Bronchial epithelial cell (primary cell): ENCODE measurements at places on chromosomes 4 and X. TPM values are rescaled to one million over a fixed set of nuclear protein-coding genes. Genes with fewer than 3 reads are reported as not detected.

Gene TMEM33
- 63.5 and 106 TPM in 2 replicates for total RNA-seq

DNA sequence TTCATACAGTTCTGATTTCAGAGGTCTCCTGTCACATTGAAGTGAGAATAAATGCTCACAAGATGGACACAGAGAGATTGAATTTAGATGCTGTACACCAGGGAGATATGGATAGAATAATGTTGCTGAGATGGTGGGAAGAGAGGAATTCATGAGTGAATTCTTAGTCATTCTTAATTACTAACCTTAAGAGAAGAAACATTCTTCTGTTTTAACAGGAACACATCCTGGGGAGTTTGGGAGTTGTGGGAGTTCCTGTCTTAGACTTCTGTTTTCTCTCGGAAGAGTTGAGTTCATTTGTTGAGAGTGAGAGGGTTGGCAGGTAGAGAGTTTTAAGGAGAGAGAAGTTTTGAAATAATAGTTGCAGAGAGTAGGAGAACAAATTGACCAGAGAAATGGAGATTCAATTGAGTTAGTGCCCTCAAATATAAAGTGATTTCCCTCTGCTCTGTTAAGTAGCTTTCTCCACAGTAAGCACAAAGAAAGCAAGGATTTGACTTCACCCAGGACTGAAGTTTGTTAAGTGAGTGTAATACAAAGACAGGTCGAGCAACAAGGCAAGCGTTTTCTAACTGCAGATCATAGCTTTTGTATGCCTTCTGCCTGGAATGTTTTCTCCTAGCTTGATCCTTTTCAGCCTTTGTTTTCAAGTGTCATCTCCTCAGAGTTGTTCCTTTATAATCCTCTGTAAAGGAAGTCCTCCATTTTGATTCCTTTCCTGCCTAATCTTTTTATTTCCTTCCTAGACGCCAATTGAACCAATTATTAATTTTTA is 205.9 kb downstream of the RAPGEF2 start:
- peak; percentile 60 for DNase-seq

- no peak for DNase-seq
Measured at GRCh38 chr4:167230744-167231143, 3.5 kb downstream of the SPOCK3 start.

DNA sequence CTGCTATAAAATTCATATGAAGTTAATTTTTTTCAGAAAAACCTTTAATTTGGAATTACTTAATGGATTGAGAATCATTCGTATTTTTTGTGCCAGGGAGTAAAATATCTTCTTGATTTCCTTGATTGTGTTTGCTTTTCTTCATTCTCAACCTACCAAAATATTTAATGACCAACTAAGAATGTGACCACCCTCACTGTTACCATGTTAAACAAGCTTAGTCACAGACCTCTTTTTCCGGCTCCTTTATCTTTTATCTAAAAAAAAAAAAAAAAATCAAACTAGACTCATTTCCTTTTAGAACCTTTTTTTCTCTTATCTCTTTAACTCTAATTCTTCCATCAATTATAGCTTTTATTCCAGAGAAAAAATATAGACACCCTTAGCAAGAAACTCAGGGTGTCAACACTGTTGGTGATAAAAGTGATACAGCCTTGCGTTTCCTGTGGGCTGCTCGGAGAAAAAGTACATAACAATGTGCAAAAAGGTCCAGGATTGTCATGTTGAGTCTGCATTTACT is 20.6 kb upstream of the HPGDS start:
- no peak for DNase-seq

DNA sequence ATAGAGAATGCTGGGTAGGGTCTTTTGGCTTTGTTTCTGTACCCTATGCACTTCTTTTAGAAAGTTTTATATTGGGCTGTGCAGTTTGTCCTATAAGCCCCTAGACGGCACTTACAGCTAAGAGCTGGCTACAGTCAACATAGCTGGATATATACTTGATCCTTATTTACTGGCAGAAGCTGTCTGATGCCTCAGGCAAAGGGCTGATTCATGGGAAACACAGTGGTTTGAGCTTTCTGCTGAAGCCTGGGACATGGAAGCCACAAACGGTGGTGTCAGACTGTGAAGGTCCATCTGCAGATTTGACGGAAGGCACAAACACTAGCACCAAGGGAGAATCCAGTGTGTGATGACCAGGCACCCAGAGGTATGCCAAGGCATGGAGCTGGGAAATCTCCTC is 608.4 kb downstream of the ANKRD50 start:
- peak; percentile 71 for DNase-seq

- no peak for DNase-seq
Measured at GRCh38 chr4:43932448-43932847, 516.2 kb downstream of the KCTD8 start.

Gene CSAG3
- total RNA-seq: not detected in 2 replicates

Gene UGT2B15
- under 0.01 TPM in 1 of 2 replicates, not detected in the other for total RNA-seq

- no peak for DNase-seq
Measured at GRCh38 chrX:108224218-108224617, 132.6 kb downstream of the ATG4A start.

- no peak for DNase-seq
Measured at GRCh38 chrX:104085477-104085876, 9.4 kb upstream of the TMSB15C start.

DNA sequence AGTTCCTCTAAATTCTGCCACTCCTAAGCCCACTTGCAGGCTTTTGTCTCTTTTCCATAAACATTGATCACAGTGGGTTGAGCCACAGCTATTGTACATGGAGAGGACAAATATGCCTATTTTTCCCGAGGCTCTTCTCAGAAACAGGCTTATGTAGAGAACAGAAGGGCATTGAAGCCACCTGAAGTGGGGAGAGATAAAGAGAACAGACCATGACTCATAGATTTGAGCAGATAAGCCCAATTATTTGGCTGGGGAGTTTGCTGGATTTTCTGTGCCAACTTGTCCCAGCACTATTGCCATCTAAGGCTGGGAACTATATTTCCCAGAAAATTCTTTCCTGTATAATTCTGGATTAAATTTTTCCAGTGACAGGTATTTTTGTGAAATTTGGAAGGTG is 446.1 kb upstream of the RPS6KA3 start:
- DNase-seq: no peak

Gene FRG1
- 23.9 and 26.3 TPM in 2 replicates for total RNA-seq

- DNase-seq: no peak
Measured at GRCh38 chrX:118734909-118735308, 7.5 kb downstream of the IL13RA1 start.

DNA sequence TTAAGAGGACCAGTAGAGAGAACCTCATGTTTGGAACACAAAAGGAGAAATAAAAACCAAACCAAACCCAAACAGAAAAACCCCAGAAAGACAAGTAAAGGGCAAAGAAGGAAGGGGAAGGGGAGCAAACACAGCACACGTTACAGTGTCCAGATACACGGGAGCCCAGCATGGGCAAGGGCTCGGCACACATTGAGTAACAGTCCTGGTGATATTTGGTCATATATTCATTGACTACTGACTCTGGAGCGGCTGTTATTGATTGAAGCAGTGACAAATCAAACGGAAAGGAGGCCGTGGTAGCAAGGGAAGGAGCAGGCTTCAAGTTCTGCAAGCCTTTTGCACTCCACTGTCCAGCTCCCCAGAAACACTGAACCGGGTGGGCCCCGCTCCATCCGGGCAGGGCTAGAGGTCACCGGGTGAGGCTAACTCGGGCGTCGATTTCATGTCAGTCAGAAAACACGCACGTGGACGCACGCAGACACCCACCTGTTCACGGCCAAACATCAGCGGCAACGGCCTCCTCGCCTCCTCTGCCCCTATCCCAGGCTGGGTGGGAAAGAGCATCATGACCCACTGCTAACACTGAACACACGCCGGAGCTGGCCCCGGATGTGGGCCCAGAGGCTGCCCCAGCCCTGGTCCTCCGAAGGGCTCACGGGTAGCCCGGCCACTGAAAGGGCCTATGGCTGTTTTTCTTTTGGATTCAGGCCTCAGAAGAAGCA is 3.7 kb upstream of the IRAK1 start:
- no peak for DNase-seq

Gene ZCCHC12
- under 0.01 TPM in 1 of 2 replicates, not detected in the other for total RNA-seq

DNA sequence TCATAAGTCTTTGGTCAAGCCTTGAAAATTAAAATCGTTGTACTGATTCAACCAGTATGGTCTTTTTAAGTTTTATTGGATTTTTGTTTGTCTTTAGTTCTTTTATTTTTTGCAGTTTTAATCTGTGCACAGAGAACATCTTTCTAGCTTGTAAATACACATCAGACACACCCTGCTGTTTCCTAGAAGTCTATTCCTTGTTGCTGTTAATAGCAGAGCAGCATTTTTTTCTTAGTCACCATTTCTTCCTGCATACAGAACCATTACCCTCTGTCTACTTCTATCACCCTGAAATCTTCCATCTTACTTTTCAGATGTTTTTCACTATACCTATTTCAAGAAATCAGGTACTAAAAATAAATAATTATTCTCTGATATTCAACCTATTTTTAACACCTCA is 375.4 kb downstream of the GRID2 start:
- no peak for DNase-seq

Gene MAGEA3
- total RNA-seq: not detected in 2 replicates

DNA sequence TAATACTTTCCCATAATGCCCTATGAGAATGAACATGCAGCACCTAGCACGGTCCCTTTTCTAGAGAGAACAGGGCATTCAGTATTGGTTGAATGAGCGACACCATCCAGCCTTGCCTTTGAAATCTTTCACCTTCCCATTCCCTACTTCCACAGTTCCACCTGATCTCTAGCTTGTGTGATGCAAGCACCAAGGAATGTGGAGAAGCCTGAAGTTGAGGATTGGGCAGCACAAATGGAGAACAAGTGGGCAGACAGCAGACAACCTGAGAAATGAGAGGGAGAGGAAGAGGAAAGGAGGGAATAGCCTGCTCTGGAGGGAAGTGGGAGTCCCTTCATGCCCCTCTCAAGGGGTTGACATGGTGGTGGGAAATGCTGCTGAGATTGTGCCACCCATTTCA is 365.1 kb upstream of the CXorf51A start:
- no peak for DNase-seq

- no peak for DNase-seq
Measured at GRCh38 chr4:47061435-47061834, 30.1 kb downstream of the GABRB1 start.

- DNase-seq: no peak
Measured at GRCh38 chr4:15653864-15654592, 1.1 kb downstream of the FBXL5 start.

DNA sequence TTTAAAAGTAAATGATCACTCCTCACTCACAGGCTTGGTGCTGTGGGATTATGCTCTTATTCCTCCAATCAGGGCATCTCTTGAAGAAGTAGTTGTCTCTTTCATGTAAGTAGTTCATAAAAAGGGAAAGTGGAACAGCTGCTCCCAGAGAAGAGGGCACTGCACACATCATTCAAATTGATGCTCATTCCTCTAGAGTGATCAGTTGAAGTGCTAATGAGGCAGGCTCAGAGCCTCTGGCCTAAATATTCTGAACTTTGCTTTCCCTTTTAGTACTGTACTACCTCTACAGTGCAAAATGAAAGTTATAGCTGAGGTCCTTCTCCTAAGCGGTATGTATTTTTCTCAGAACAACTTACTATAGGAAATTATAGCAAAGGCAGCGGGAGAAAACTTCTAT is 1453.1 kb downstream of the ARAP2 start:
- no peak for DNase-seq

Gene ADAM29
- total RNA-seq: not detected in 2 replicates

DNA sequence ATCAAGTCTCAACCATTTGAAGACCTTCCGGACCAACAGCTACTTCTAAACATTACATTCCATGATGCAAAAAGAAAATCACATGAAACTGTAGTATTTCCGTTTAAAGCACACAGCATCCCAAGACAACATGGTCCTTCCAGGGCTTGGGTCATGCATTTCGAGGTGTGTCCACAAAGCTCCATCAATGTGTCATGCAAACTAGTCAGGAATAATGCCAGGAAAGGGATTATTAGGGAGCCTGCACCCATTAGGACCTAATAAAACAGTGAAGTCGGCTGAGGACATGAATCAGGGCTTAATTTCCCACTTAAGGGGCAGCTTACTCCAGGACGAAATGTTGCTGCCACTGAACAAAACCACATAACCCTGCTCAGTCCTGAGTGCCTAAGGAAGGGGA is 177.9 kb downstream of the TSPAN5 start:
- no peak for DNase-seq

DNA sequence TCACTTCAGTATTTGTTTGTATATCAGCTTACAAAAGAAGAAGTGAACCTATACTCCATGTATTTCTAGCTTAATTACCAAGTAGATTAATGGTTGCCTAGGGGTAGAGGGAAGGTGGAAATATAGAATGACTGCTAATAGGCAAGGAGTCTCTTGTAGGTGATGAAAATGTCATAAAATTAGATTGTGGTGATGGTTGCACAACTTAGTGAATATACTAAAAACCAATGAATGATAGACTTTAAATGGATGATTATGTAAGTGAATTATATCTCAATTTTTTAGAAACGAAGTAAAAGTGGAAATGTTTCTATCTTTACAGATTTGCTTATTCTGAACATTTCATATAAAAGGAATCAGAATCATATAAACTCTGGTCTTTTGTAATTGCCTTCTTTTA is 165.5 kb downstream of the AWAT2 start:
- no peak for DNase-seq

Gene PF4V1
- 1.6 TPM in 1 of 2 replicates, not detected in the other for total RNA-seq

DNA sequence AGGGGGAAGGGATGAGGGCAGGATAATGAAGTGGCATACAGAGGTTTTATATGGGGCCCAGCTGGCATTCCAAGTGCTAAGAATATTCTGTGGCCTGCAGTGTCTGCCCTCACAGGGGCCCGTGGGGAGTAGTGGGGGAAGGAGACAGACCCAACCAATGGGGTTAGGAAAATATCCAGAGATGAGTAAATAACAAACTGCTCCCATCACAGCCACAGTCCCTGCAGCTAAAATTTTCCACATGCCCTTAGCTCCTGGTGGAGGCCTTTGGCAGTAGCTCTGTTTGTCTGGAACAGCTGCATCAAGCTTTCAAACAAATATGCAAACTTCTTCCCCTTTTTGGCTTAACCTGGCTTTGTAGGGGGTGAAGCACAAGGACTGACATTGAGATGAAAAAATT is 3.1 kb downstream of the SRPX2 start:
- no peak for DNase-seq

DNA sequence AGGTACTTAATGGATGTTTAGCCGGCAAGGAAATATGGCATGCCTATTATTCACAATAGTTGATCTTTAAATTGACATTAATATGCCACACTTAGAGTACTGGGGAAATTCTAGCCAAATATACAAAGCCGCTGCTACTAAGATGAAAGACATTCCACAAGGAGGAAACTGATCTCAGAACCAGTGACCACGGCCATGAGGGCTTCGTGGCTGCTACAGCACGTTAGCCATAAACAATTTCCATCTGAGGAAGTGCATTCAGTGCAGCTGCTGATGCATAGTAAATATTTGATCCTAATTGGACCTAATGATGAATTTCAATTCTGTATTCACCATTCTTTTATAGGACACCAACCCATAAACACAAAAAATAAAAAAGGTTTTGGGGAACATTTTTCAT is 59.1 kb downstream of the SORBS2 start:
- DNase-seq: no peak

- DNase-seq: no peak
Measured at GRCh38 chr4:152070854-152071253, 310.0 kb upstream of the GATB start.

Gene ATP2B3
- not detected in 2 replicates for total RNA-seq

GRCh38 chr4:89889289-89889688 is 5.4 kb upstream of the MMRN1 start:
- no peak for DNase-seq
